ENCODE measurements at places on chromosomes 1 and 21. TPM values are rescaled to one million over a fixed set of nuclear protein-coding genes. Genes with fewer than 3 reads are reported as not detected.

PTPRC gene
- 1.4 TPM for total RNA-seq

DNA sequence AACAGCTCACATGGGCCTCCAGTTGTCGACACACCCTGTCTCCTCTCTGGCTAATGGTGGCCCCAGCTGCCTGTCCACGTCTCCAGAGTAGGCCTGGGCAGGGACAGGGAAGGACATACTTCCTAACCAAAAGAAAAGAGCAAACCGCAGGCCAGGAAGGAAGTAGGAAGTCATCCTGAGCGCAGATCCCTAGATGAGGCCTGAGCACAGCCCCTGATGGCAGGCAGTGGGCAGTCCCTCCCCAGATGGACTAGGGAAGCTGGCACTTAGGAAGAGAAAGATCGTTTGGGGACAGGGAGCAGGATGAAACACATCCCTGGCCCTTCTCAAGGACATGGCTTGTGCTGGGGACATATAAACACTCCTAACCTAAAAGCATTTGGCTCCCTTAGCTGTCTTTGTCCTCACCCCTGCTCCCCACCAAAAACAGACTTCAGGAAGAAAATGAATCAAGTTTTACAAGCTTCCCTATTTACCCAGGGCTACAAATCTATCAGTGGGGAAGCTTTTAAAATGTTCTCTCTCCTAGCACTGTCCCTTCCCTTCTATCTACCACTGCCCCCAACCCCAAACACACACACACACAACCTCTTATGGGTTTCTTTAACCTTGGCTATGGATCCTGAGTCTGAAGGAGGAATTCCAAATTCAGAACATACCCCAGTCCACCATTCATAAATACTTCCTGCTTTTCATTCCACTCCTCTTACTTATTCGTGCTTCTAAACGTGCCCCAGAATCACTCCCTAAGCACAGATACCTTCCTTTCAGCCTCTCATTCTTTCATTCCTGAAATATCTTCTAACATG is 21.1 kb downstream of the SSBP3 start:
- DNase-seq = no peak
- no peak overlapping the region for H3K27ac ChIP-seq
- no peaks in the 10 kb centered on the region for H3K36me3 ChIP-seq
- no peaks in the 10 kb centered on the region for H3K4me1 ChIP-seq
- no peak overlapping the region for H3K4me3 ChIP-seq
- no peaks in the 10 kb centered on the region for H3K27me3 ChIP-seq

DNA sequence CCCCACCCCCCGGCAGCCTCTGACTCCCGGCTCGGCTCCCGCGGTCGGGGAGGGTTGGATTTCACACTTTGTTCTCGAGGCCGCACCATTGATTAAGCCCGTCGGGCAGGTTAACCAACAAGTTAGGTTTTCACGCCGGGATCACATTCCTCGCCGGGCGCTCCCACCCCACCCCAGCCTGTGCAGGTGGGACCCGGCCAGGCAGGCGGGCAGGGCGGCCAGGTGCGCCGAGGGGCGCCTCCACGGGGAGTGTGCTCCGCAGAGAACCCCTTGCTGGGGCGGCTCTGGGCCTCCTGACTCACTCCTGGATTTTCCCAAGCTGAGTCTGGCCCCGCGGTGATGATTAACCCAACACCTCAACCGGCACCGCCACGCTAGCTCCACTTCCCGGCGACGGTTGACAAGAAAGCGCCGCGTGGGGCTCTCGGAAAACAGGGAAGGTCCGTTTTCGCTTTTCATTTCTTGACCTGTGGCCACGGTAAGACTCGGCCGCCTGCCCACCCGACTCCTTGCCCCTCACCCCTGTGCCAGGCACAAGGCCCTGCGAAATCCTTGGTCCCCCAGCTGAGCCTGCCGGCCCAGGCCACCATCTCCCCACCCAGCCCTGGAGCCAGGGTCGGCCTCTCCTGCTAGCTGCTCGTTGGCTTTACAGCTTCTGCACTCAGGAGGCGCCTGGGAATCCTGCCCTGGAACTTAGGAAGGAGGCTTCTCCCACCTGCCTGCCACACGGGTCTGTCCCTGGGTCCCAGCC is 8.8 kb upstream of the TTLL10 start:
- H3K36me3 ChIP-seq = no peaks in the 10 kb centered on the region
- H3K27me3 ChIP-seq = no peaks in the 10 kb centered on the region

TMEM59 gene
- 174 TPM for total RNA-seq

- no peak overlapping the region for H3K27ac ChIP-seq
- H3K4me1 ChIP-seq = peaks cover 3% of the 10 kb centered on the region
- no peaks in the 10 kb centered on the region for H3K36me3 ChIP-seq
Measured at GRCh38 chr21:32592929-32593502, 7.7 kb upstream of the TCP10L start.

GRCh38 chr1:35005711-35006110 is 20.6 kb upstream of the TMEM35B start:
- no peaks in the 10 kb centered on the region for H3K27me3 ChIP-seq
- peaks cover 15% of the 10 kb centered on the region for H3K36me3 ChIP-seq
- H3K27ac ChIP-seq = no peak overlapping the region
- H3K4me3 ChIP-seq = no peak overlapping the region
- DNase-seq = no peak

GRCh38 chr1:155080312-155081228 is 1.9 kb downstream of the EFNA3 start:
- DNase-seq = no peak
- H3K27me3 ChIP-seq = peaks cover 9% of the 10 kb centered on the region
- H3K4me1 ChIP-seq = peaks cover 17% of the 10 kb centered on the region
- H3K36me3 ChIP-seq = no peaks in the 10 kb centered on the region

All from Panc1 (cell line).